ENCODE measurements at places on chromosomes 2 and 18. TPM values are rescaled to one million over a fixed set of nuclear protein-coding genes. Genes with fewer than 3 reads are reported as not detected.

DNA sequence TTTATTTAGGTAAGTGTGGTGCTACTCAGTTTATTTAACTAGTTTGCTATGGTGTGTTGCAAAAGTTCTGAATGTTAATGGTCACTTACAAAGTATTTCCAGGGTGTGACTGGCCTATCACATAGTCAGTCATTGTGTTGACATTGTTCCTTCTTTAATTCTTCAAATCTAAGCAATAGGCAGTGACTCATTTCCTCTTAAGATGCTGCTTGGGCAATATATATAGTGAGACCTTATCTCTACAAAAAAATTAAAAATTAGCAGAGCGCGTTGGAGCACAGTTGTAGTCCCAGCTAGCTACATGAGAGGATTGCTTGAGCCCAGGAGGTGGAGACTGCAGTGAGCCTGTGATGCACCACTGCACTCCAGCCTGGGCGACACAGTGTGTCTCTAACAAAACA, 5.8 kb upstream of the CCDC88A start:
- no peaks in the 10 kb centered on the region for H3K27me3 ChIP-seq
- H3K36me3 ChIP-seq, result no peaks in the 10 kb centered on the region
- no peak for DNase-seq
- H3K4me1 ChIP-seq, result peaks cover 6% of the 10 kb centered on the region
- H3K27ac ChIP-seq, result no peak overlapping the region
- H3K4me3 ChIP-seq, result no peak overlapping the region

SP140L gene
- 100 TPM for total RNA-seq

- H3K27me3 ChIP-seq, result no peaks in the 10 kb centered on the region
- no peak overlapping the region for H3K4me3 ChIP-seq
- H3K27ac ChIP-seq, result no peak overlapping the region
- peaks cover 24% of the 10 kb centered on the region for H3K4me1 ChIP-seq
These were observed 136.3 kb downstream of the ZEB2 start for GRCh38 chr2:144383571-144384100.

DNA sequence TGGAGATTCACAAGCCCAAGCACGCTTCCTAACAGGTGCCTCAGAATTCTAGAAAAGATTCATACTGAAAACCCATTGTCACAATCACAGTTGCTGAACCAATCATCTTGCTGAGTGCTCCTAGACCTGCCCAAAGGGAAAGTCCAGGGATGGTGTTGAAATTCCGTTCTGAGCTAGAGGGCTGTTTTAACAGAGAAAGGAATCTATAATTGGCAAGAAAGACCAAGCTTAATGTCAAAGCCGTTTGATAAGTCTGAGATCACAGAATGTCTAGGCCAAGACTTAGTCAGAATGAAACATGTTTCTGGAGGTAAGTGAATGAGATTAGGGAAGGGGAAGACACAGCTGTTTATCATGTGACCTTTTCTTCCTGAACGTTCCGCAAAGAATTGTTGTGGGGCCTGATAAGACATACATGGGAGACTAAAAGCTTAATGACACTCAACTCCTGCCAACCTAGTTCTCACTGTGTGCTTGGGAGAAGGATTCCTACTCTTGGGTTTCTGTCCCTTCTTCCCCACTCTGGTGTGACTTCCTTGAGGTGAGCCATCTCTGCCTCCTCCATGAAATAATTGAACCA, 27.5 kb downstream of the PMAIP1 start:
- no peak overlapping the region for H3K27ac ChIP-seq
- H3K4me1 ChIP-seq, result no peaks in the 10 kb centered on the region
- H3K4me3 ChIP-seq, result no peak overlapping the region

SPP2 gene
- not detected for total RNA-seq

GRCh38 chr2:168853471-168853870, 36.8 kb downstream of the SPC25 start:
- no peak overlapping the region for H3K27ac ChIP-seq
- no peak overlapping the region for H3K4me3 ChIP-seq
- H3K36me3 ChIP-seq, result no peaks in the 10 kb centered on the region
- no peaks in the 10 kb centered on the region for H3K27me3 ChIP-seq

GRCh38 chr2:102999958-103000357, 238.1 kb downstream of the TMEM182 start:
- DNase-seq, result no peak
- no peak overlapping the region for H3K27ac ChIP-seq
- no peaks in the 10 kb centered on the region for H3K27me3 ChIP-seq
- H3K4me1 ChIP-seq, result no peaks in the 10 kb centered on the region
- H3K36me3 ChIP-seq, result no peaks in the 10 kb centered on the region

- no peaks in the 10 kb centered on the region for H3K36me3 ChIP-seq
- H3K4me1 ChIP-seq, result no peaks in the 10 kb centered on the region
- no peaks in the 10 kb centered on the region for H3K27me3 ChIP-seq
- no peak for DNase-seq
- no peak overlapping the region for H3K4me3 ChIP-seq
- no peak overlapping the region for H3K27ac ChIP-seq
These were observed 165.6 kb downstream of the MYO1B start for GRCh38 chr2:191410646-191411436.

DNA sequence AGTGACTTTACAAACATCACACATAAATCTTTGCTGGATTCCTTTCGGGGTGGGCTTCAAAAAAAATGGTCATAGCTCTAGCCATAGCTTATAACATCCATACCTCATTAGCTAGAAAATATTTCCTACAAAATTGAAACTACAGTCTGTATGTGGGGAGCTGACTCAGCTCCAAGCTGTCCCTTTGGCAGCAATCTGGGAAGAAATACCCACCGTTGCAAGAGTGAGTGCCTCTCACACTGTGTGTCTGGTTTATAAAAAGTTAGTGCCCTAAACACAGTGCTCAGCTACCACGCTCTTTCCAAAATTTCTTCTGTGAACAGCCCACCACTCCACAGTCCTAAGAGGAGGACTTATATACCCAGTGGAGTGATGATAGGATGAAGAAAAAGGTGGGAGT, 170.1 kb downstream of the RBM43 start:
- no peak overlapping the region for H3K27ac ChIP-seq
- H3K4me1 ChIP-seq, result no peaks in the 10 kb centered on the region
- H3K27me3 ChIP-seq, result no peaks in the 10 kb centered on the region
- no peak for DNase-seq

Measured in naive thymus-derived CD4-positive, alpha-beta T cell (primary cell).